Chondrocyte (in vitro differentiated cells): ENCODE measurements at places on chromosomes 6 and 20. TPM values are rescaled to one million over a fixed set of nuclear protein-coding genes. Genes with fewer than 3 reads are reported as not detected.

- DNase-seq = no peak
Measured at GRCh38 chr6:86477500-86478148, 459.7 kb upstream of the HTR1E start.

DNA sequence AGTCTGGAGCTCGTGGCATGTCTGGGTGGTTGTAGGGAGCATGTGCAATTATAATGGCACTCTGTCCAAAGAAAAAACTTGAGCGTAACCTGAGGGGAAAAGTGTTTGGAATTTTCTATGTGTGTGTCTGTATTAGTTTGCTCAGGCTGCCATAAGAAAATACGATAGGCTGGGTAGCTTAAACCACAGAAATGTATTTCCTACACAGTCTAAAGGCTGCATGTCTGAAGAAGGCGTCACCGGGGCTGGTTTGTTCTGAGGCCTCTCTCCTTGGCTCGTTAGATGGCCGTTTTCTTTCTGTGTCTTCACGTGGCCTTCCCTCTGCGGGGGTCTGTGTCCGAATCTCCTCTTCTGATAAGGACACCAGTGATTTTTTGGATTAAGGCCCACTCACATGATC lies 59.0 kb downstream of the IGF2R start:
- DNase-seq = no peak

- DNase-seq = no peak
Measured at GRCh38 chr20:3134151-3134550, 25.5 kb downstream of the FASTKD5 start.

GRCh38 chr6:167119670-167120582 lies 3.0 kb upstream of the CCR6 start:
- DNase-seq = no peak

DNMT3B gene
- 2.0 to 4.8 TPM (median 4.7 TPM) in 3 replicates for total RNA-seq

MYB gene
- 0.13 to 0.51 TPM (median 0.20 TPM) in 3 replicates for total RNA-seq

POU3F2 gene
- 0.05 TPM in 1 of 3 replicates, not detected in the others for total RNA-seq
